ENCODE measurements at places on chromosomes 12 and 14.

DNA sequence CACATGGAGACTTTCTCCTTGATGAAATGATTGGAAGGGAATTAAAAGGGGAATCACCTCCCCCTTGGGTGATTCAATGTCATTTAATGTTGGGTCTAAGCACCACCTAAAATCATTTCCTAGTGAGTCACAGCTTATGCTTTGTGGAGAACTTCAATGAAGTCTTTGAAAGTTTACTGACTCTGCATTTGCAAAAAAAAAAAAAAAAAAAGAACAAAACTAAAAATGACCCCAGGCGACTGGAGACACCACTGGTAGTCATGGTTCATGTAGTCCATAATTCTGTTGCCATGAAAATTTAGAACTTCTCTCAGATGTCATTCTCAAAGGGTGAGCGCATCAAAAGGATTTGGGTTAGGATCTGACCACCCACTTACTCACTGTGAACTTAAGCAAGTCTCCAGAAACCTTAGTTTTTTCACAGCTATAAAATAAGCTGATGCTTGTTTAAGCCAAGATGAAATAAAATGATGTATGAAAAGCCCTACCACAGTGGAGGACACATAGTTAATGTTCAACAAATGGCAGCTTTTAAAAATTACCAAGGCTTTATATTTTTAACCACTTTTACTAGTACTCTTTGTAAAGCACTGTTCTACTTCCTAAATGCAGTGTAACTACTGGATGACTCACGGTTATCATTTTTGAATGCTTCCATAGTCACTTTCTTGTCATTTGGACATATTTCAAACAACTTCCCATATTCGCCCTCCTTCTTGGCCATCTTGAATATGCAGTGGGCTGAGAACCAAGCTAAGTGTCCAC is 18.1 kb upstream of the KSR2 start:
- DNase-seq, result peak; percentile 88

GRCh38 chr12:124466216-124467128 is 100.9 kb downstream of the NCOR2 start:
- DNase-seq, result peak; percentile 42

DNA sequence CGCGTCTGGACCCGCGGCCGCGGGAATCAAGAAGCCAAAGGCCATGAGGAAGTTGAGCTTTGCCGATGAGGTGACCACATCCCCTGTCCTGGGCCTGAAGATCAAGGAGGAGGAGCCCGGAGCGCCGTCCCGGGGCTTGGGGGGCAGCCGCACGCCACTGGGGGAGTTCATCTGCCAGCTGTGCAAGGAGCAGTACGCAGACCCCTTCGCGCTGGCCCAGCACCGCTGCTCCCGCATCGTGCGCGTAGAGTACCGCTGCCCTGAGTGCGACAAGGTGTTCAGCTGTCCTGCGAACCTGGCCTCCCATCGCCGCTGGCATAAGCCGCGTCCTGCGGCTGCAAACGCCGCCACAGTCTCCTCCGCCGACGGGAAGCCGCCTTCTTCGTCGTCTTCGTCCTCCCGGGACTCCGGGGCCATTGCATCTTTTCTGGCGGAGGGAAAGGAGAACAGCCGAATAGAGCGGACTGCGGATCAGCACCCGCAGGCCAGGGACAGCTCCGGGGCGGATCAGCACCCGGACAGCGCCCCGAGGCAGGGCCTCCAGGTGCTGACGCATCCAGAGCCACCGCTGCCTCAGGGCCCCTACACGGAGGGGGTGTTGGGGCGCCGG is 1.0 kb downstream of the INSM2 start:
- peak; percentile 66 for DNase-seq

DNA sequence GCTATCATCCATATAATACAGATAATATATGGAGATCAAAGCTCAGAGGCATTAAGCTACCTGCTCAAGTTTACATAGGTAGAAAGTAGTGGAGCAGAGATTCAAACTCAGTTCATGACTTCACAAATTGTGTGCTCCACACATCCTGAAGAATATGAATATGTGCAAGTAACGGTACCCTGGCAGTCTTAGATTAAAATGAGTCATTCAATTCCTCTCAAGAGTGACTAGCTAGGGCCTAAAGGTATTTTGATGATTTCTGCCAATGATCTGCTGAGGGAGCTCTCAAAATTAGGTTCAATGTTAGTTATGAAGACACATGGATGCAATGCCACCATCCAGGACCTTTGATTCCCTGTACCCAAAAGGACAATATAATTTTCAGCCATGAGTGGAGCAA is 58.9 kb downstream of the GRIP1 start:
- peak; percentile 55 for DNase-seq

GRCh38 chr12:87200289-87200979 is 828.8 kb downstream of the C12orf50 start:
- DNase-seq, result no peak

DNA sequence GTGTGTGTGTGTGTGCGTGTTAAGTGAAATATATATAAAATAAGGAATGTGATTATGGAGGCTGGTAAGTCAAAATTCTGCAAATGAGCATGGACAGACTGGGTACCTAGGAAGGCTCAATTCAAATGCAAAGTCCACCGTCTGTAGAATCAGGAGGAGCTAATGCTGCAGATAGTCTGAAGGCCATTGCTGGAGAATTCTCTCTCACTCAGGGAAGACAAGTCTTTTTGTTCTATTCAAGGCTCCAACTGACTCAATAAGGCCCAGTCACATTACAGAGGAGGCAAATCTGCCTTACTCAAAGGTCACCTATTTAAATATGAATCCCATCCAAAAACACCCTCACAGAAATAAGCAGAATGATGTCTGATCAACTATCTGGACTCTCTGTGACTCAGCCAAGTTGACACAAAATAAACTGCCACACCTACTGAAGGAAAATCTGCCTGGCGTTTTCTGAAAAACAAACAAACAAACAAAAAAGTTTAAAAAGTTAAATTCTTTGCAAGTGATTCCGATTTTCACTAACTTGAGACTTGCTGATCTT is 684 bp upstream of the KLRF2 start:
- DNase-seq, result no peak

- no peak for DNase-seq
These were observed 494.4 kb upstream of the RGS6 start for GRCh38 chr14:71437870-71438269.
